Activated CD8-positive, alpha-beta T cell treated with anti-CD3 and anti-CD28 coated beads for 36 hours (primary cell): ENCODE measurements at places on chromosomes 5 and 9. TPM values are rescaled to one million over a fixed set of nuclear protein-coding genes. Genes with fewer than 3 reads are reported as not detected.

The PLPP7 gene
- total RNA-seq, result not detected

The CENPK gene
- 79.2 TPM for total RNA-seq

DNA sequence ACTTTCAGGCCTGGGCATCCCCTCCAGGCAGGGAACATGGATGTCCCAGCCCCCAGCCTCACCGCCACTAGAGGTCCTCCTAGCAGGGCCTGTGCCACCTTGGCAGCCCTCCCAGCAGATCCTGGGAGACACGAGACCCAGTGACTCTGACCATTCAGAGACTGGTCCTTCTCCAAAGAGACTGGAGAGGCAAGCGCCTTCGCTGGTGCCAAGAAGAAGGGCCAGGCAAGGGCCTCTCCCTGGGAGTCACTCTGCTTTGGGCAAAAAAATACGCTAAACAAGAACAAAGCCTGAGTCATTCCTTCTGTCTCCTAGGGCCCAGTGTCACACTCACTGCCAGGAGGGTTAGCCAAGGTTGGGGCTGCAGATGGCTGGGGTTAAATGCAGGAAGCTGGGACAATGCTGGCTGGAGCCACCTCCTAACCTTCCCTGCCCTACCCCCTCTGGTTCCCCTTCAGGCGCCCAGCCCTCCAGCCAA lies 35.3 kb upstream of the SMIM23 start:
- peak; percentile 12 for DNase-seq

- DNase-seq, result no peak
These were observed 108.6 kb upstream of the CDKN2B start for GRCh38 chr9:22117511-22118384.

DNA sequence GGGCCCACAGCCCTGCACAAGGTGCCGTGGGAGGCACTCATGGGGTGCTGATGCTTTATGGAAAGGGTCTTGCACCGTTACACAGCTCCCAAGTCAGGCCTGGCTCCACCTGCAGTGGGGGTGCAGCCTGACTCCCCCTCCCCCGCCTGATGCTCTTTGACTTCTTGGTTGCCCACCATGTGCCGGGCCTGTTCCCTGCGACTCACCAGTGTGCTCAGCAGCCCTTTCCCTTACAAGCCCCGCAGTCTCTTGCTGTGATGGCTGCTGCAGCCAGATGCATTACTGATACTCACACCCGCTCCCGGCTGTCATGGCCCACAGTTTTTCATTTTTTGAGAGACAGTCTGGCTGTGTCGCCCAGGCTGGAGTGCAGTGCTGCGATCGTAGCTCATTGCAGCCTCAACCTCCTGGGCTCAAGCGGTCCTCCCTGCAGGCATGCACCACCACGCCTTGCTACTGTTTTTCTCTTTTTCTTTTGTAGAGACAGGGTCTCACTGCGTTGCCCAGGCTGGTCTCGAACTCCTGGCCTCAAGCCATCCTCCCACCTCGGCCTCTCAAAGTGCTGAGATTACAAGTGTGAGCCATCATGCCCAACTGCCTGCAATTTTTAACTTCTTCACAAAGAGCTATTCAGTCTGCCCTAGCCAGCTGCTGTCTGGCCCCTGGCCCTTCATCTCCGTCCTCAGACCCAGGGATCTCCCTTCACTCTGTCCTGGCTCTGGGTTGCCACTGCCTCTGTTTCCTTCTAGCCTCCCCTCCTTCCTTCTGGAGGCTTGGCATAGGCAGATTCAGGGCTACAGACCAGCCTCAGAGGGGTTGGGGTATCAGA lies 109.5 kb downstream of the RXRA start:
- DNase-seq, result no peak

- no peak for DNase-seq
These were observed 594.8 kb upstream of the DMAC1 start for GRCh38 chr9:8394341-8394740.

- DNase-seq, result no peak
These were observed 60.8 kb downstream of the TSTD2 start for GRCh38 chr9:97572196-97572891.

GRCh38 chr9:33697171-33697570 lies 98.2 kb upstream of the PRSS3 start:
- DNase-seq, result no peak
